ENCODE measurements at places on chromosomes 5 and 9. TPM values are rescaled to one million over a fixed set of nuclear protein-coding genes. Genes with fewer than 3 reads are reported as not detected.

DNA sequence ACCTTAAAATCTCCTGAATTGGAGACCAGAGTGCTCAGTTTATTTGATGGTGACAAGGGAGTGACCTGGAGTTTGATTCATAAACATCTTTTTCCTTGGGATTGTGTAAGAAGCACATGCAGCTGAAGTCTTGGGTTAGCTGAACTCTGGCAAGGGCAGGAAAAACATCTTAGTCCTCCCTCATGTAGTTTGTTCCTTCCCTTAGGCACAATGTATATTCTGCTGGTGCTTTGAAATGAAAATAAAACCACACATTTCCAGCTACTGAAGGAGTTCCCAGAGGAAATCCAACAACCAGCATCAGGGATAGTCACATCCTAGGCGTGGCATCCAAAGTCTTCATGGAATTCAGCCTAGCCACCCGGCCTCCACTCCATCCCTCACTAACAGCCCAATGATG is 95.2 kb upstream of the PAPPA start:
- no peak for DNase-seq

DNA sequence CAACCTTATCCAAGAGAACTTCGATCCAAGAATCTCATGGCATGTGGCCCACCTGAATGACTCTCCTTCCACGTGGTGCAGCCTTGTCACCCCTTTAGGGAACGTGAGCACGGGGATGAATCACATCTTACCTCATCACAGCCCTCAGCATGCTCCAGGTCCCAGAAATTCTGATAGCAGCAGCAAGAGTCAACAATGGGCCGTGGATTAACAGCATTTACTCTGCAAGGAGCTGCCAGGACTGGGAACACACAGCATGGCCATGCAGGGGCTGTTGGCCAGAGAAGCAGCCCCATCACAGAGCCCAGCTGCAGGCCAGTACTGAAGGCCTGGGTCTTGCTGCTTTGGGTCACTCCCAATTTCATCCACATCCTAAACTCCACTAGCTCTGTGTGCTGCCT is 150.4 kb downstream of the C5orf15 start:
- no peak for DNase-seq

- no peak for DNase-seq
These were observed 92.7 kb downstream of the DAB2IP start for GRCh38 chr9:121744002-121744686.

- no peak for DNase-seq
These were observed 22.5 kb upstream of the ARL14EPL start for GRCh38 chr5:116009806-116010205.

DNA sequence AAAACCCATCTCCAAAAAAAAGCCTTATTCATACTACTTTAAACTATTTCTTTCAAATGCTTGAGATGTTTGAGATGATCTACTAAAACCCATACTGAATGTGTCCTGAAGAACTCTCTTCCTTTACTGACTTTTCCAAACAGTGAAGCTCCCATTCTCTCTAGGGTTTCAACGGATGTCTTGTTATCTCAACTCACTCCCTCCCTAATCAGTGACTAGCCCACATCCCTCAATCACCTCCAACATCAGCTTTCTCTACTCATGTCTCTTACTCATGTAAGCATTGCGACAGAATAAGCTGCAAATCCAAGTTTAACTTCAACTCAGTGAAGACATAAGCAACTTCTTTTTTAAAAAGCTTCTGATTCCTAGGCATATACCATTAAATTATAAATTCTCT is 42.1 kb downstream of the WDR41 start:
- no peak for DNase-seq

- DNase-seq: no peak
These were observed 126.9 kb downstream of the NTRK2 start for GRCh38 chr9:84796404-84796803.

DNA sequence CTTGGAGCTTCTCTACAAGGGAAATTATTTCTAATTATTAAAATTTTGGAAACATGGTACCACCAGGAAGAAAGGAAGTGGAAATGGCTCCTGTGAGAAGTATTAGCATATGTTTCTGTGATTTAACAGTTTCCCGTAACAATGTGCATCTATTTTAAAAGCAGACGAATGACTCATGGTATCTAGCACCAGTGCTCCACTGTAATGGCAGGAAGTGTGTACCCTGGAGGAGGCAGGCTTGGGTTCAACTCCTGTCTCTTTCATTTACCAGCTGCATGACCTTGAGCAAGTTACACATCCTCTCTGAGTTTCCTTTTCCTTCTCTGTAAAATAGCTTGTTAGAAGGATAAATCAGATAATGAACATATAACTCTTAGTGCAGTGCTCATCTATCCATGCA is 41.0 kb upstream of the ANGPTL2 start:
- DNase-seq: no peak

GRCh38 chr9:113634596-113635515 is 171.3 kb downstream of the RGS3 start:
- no peak for DNase-seq

GRCh38 chr5:117497601-117498000 is 923.0 kb upstream of the SEMA6A start:
- DNase-seq: no peak

DNA sequence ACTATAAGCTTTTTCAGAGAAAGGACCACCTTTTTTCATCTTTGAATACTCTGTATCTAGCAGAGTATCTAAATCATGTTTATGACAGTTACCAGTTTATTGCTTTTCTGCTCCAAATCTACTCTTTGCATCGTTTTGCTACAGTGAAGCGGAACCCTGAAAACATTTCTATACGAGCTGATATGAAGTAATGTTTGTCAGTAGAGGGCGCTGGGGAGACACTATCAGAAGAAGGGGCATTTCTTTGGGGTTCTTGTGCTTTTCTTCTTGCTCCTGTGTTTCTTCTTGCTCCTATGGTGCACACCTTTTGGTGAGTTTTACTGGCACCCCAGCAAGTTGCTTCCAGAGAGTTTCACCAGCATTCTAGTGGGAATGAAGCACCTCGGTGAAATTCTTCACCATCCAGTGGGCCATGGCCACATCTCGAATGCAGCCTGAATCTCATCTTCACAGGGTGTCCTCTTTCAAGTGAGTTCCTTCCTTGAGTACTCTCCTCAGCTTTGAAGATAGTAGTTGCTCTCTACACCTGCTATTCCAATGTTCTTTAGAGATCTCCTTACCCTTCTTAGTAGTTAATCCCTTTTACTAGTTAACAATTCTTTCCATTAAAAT is 98.4 kb downstream of the FGF1 start:
- DNase-seq: no peak

GRCh38 chr5:144352330-144352729 is 181.7 kb downstream of the KCTD16 start:
- DNase-seq: no peak

- no peak for DNase-seq
These were observed at the start of gene MCIDAS for GRCh38 chr5:55226934-55227663. Gene MCIDAS (minus strand): TSS chr5:55227315. CDS start chr5:55227138, 177 bp downstream.

GRCh38 chr5:6342689-6343315 is 35.5 kb downstream of the MED10 start:
- no peak for DNase-seq

GRCh38 chr5:19240170-19240569 is 747.8 kb downstream of the CDH18 start:
- DNase-seq: no peak

GRCh38 chr9:91690540-91691249 is 259.3 kb downstream of the ROR2 start:
- DNase-seq: no peak

- no peak for DNase-seq
These were observed 895.5 kb upstream of the DMAC1 start for GRCh38 chr9:8694983-8695588.

DNA sequence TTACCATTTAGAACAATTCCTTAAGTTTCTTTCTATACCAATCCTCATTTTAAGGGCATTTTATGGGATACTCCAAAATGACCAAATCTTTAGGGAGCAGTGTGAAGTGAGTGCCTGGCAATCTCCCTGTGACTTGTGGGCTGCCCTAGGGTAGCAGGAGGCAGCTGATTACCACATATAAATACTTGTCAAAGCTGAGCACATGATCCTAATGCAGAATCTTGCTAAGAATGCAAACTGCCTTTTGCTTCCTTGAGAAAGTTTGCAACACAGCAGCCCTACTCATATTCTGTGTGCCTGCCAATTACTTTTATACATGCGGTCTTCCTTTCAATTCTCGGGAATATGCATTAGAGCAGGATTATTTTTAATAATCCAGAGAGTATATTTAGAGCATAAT is 18.2 kb upstream of the NREP start:
- no peak for DNase-seq

GRCh38 chr5:78858364-78858763 is 126.7 kb downstream of the ARSB start:
- no peak for DNase-seq

Gene SH3TC2
- total RNA-seq: 3.2 TPM

Gene NR6A1
- total RNA-seq: 2.4 TPM

Gene LRRC19
- total RNA-seq: not detected

Gene OR1J2
- total RNA-seq: not detected

Gene GPR150
- total RNA-seq: not detected

Gene MFAP3
- total RNA-seq: 58.1 TPM

Gene FAM163B
- total RNA-seq: not detected

Gene OLFM1
- total RNA-seq: 17.5 TPM

Gene SVEP1
- total RNA-seq: 0.99 TPM
